NCI-H2081 (cell line): ENCODE measurements at places on chromosomes 12 and 14.

DNA sequence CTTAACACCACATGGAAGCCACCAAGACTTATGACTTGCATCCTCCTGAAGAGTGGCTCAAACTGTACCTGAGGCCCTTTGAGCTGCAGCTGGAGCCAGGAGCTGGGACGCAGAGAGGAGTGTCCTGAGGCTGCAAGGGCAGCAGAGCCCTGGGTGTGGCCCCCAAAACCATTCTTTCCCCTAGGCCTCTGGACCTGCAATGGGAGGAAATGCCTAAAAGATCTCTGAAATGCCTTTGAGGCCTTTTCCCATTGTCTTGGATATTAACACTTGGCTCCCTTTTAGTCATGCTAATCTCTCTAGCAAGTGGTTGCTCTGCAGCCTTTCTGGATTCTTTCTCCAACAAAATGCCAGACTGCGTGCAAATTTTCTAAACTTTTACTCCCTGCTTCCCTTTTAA, 156.1 kb downstream of the SLC38A4 start:
- DNase-seq: no peak

- DNase-seq: peak; percentile 26
Measured at GRCh38 chr12:94150240-94151121, 2.1 kb downstream of the PLXNC1 start.

GRCh38 chr12:102601621-102602020, 121.3 kb upstream of the IGF1 start:
- DNase-seq: no peak

GRCh38 chr14:95292660-95293425, 26.9 kb downstream of the CLMN start:
- no peak for DNase-seq

GRCh38 chr12:79964100-79964627, 29.3 kb upstream of the PPP1R12A start:
- DNase-seq: no peak

- no peak for DNase-seq
Measured at GRCh38 chr14:52923902-52924575, 26.8 kb downstream of the FERMT2 start.

GRCh38 chr12:104485651-104486362, 29.1 kb downstream of the CHST11 start:
- no peak for DNase-seq

DNA sequence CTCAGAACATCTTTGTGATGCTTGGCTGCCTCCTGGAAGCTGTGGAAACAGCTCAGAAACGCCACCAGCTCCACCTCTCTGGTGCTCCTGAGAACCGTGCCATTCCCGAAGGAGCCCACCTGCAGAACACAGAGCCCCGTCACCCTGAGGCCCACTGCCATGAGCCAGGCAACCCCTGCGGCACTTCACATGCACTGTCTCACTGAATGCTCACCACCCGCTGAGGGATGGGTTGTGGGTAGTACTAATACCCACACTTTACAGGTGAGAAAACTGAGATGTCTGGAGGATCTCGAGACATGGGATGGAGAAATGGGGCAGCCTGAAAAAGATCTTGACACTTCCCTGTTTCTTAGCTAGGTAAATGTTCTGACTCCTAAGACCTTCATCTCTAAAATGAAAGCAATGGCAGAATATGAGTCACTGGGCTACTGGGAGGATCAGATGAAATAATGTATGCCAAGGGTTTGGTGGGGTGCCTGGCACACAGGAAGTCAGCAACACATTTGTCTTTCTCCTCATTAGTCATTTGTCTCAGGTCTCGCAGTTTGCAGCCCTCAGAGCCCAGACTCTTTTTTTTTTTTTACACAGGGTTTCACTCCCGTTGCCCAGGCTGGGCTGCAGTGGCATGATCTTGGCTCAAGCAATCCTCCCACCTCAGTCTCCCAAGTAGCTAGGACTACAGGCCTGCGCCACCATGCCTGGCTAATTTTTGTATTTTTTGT, 5.3 kb downstream of the OASL start:
- DNase-seq: no peak

- DNase-seq: no peak
Measured at GRCh38 chr12:58285551-58285950, 344.2 kb downstream of the ATP23 start.

DNA sequence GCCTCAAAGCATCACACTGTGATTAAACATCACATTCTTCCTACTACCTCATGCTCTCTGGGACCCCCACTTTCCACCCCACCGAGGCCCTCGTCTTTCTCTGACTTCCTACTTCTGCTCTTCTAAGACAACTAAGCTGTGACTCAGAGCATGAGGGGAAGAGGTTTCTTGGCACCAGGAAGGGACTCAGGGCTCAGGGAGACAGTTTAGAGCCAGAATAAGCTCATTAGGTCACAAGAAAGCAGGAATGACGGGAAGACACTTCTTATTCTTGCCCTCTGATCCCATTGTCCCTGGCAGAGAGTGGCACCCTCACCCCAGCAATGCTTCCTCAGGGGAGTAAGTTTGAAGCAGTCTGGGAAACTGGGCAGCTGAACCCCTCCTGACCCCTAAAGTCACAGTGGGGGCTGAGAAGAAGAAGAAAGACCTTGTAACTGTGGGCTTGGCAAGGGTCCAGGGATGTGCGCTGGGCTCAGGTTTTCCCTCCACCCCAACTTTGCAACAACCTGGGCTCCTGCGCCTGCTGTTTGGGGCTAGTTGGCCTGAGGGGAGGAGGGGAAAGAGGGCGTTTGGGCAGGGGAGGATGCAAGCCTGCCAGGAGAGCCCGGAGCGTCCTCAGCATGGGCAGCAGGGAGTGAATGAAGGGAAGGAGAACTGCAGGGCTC, 64.6 kb upstream of the ACTN1 start:
- no peak for DNase-seq

DNA sequence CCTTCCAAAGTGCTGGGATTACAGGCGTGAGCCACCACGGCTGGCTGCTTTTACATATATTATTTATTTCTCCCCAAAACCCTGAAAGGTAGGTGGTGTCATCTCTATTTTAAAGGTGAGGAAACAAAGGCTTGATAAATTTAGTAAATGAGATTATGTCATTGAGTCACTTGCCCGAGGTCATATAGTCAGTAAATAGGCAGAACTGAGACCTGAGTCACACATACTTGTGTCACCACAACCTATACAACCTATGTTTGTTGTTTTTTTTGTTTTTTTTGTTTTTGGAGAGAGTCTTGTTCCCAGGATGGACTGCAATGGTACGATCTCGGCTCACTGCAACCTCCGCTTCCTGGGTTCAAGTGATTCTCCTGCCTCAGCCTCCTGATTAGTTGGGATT, 12.8 kb downstream of the TSFM start:
- DNase-seq: no peak

GRCh38 chr14:65255029-65255545, 152.8 kb upstream of the MAX start:
- DNase-seq: no peak

DNA sequence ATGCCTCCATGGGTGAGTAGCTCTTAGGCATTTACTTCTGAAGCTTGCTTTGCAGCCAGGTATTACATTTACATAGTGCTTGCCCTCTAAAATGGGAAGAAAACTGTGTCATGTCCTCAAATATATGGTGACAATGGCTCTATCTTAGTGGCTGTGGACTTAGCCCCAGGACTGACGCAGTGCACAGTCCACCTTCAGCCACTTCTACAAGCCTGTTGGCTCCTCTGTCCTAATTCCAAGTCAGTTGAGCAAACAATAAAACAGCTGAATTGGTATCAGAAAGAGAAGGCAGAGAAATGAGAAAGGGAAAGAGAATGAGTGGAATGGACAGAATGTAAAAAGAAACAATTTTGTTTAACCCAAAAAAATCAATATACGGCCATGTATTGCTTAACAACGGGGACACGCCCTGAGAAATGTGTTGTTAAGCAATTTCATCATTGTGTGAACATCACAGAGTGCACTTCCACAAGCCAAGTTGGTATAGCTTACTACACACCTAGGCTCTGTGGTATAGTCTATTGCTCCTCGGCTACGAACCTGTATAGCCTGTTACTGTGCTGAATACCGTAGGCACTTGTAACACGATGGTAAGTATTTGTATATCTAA, 93.5 kb downstream of the GRIN2B start:
- DNase-seq: no peak

DNA sequence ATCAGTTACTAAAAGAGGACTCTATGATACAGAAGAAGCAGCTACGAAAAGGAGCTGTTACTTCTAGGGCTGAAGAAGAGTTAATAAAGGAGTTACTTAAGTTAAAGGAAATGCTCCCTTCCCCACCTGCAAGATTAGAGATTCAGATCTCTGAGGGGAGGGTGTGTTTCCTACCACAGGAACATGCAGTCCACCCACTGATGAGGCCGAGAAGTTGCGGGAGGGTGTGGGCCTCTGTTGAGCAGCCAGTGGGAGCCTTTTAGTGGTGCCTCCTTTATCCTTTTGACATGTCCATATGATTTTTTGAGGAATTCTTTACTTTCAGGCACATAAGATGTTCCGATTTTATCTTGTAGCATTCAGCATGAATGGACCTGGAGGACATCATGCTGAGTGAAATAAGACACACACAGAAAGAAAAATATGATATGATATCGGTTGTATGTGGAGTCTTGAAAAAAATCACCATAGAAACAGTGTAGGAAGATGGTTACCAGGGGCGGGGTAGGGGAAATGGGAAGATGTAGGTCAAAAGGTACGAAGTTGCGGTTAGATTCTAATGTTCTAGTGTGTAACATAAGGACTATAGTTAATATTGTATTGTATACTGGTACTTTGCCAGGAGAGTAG, 4.4 kb upstream of the M6PR start:
- DNase-seq: no peak

- peak; percentile 14 for DNase-seq
Measured at GRCh38 chr12:102120886-102121285, 903 bp downstream of the PARPBP start.

DNA sequence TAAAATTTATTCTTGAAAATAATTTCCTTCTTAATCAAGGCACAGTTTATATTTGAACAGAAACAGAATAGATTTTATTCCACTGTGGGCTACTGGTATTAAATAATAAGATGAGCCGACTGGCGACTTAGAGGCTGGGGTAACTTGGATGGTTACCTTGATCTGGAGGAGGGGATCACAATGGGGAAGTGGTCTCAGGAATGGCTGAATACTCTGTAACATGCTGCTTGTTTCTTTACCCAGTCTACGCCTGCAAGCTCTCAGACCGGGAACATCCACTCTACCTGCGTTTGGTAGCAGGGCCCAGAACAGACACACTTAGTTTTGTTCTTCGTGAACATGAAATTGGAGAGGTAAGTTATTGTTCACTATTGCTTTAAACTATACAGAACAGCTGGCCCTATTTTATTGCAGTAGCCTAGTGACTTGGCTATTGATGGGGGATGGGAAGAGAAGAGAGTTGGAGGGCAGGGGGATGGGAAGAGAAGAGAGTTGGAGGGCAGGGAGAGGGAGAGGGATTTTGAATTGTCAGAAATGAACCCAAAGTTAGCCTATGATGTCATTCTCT, 67.9 kb downstream of the GNS start:
- no peak for DNase-seq

DNA sequence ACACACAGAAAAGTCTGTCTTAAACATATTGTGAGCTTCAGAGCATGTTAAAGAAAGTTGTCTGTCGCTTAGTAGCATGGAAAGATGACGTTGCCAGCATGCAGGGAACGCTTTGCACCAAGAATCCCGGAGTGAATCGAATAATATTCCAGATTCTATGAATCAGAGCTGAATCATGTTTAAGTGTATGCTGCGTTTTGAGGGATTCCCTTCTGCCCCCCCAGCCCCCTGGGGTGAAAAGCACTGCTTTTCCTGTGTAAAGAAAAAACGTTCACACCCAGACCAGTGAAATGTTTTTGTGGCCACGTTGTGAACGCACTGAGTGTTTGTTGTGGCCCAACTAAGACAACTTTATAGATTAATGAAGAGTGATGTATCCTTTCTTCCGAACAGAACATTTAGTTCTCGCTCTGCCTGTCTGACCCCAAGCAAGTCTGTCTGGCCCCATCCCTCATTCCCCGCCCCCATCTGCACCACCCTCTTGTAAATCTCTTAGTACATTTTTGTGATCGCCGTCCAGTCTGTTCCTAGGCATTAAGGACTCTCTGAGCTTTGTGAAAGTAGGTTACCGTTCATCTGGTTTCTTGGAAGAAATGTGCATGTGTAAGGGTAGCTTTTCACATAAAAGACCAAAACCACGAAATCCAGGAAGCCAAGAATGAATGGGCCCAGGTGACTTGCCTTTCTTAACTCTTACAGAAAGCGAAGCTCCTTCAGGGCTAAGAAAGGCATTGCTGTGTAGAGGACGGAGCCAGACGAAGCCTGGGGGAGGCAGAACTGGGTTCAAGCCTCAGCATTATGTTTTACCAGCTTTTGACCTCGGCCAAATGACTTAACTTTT, 103.0 kb downstream of the SAMD4A start:
- DNase-seq: no peak

- DNase-seq: no peak
Measured at GRCh38 chr12:108633534-108634248, at the start of gene SELPLG. Gene SELPLG, minus strand, starts transcription at chr12:108633894. Its CDS starts 9,587 bp downstream, at chr12:108624307.

DNA sequence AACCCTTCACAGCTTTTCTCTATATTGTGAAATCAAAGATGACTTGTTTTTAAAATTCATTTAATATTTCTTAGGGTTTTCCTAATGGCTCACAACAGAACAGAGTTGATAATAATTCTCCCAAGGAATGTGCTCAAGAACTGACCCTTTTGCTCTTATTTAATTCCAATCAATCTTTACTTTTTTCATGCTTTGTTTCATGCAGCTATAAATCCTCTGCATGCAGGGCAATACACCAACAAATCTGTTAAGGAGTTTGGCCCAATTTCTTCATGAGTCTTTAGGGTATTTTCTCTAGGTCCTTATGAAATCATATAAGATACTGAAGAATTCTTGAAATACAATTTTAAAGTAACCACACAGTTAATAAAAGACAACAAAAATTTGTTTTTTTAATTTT, 264.2 kb downstream of the SLC6A15 start:
- DNase-seq: no peak

GRCh38 chr14:93976477-93977057, at the start of gene ASB2:
Gene ASB2, minus strand, starts transcription at chr14:93976570. Its CDS starts 12,031 bp downstream, at chr14:93964539.
- no peak for DNase-seq

DNA sequence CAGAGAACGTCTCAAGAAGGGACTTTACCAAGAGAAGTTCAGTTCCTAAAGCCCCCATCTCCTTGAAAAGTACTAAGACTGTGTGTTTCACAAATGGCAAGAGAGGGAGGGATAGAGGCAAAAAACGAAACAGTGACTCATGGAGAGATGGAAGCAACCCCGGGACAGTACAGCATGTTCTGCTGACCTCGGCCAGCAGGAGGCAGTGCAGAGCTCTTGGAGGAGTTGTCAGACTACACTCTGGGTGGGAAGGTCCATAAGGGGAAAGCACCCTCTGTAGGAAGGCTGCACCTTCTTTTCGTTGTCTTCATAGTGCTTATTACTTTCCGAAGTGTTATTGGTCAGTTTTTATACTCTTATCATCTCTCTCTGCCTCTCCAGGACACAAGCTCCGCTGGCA, 525.2 kb upstream of the CCDC196 start:
- no peak for DNase-seq

DNA sequence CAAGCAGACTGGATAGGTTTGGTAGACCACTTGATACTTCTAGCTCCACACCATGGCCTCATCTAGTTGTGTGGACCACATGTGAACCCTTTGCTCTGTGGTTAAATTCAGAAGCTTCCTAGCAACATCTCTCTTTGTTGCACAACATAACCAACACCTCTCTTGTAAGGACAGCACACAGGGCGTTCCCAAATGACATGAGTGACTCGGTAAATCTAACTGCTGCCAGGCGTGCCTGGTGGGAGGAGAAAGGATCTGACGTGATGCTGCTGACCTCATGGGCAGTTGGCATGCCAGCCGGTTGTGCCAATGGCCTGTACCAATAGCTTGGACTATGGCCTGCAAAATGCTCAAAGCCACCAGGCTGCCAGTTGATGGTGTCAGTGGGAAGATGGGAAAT, 93.8 kb downstream of the CPSF2 start:
- DNase-seq: no peak

GRCh38 chr14:41313196-41313595, 293.5 kb upstream of the LRFN5 start:
- DNase-seq: no peak
